ENCODE measurements at places on chromosomes 1 and 21.

DNA sequence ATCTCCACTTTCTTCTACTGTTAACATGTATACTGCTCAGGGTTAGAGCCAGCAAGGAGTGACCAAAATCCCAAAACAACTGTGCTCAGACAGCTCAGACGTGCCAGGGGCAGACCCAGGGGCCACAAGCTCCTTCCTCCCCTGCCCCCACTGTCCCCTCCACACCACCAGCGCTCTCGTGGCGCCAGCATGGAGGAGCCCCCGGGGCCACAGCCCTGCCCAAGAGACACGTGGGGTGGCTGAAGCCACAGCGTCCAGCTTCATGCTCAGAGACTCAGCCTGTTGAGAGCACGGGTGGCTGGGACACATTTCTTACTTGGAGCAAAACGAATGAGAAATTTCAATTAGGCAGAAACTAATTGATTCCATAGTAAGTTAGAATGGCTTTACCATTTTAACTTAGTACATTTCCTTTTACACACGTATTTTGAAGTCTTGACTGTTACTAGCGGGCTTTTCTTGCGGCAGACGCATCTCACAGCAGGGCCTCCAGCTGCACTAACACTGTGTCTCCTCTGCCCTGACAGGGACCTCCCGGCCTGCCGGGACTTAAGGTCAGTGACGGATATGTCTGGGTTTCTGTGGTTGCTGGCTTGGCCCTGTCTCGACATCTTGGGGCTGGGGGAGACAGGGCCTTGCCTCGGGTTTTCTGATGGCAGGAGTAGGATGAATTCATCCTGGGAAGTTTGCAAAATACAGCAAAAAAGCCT, 54.2 kb downstream of the SLC19A1 start:
- ATAC-seq, result peak; percentile 20

DNA sequence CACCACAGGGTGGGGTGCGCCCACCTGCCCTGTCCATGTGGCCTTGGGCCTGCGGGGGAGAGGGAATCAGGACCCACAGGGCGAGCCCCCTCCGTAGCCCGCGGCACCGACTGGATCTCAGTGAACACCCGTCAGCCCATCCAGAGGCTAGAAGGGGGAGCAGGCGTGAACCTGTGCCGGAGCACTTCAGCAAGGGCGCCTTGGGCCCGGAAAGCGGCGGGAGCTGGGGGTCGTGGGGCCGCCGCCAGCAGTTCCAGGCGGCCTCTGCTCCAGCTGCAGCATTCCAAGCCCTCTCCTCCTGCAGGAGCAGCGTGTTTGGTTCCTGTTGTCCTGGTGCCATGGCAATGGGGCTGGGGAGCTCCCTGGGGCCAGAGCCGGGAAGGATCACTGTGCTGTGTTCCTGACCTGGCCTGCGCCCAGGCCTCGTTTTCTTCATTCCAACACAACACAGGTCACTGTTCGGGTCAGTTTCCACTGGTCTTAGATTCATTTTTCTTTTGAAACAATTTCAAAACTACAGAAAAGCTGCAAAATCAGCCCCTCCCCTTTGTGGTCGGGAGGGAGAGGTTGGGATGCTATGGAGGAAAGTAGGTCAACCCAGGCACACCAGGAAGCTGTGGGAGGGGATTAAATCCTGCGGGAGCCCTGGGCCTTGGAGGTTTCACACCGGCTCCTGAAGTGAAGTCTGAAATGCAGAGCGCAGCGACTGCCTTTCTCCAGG, 18.8 kb downstream of the SLX9 start:
- peak; percentile 77 for ATAC-seq

DNA sequence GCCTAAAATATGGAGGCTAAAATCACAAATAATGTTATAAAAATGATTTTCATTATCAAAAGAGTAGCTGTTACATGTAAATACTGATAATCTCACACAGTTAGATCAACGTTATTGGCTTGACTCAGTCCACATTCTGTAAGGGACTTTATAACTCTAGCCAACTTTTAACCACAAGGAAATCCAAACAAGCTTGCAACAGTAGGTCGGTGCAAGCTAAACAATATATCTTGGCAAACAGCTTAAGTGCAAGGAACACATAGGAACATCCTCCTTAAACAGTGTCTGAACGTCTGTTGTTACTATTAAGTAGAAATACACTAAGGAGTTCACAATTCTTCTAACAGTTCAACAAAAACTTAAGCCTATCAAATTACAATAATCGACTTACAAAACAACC, 126.7 kb downstream of the EIF4G3 start:
- no peak for ATAC-seq

- ATAC-seq, result no peak
Observed at GRCh38 chr1:188735567-188735966, 1742.1 kb downstream of the BRINP3 start.

- no peak for ATAC-seq
Observed at GRCh38 chr1:200290010-200290685, 119.7 kb downstream of the ZNF281 start.

DNA sequence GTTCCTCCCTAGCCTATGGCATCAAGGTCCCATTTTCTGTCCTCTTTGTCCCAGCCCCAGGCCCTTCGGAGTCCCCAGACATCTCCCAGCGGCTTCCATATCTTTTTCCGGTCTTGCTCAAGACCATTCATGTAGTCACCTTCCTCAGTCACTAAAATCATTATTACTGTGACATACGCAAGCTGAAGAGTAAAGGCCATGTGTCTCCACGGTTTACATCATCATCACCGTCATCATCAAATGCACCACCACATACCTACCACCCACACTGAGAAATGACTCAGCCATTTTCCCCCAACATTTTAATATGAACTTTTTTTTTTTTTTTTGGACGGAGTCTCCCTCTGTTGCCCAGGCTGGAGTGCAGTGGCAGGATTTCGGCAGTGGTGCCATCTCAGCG, 43.4 kb downstream of the FHAD1 start:
- ATAC-seq, result peak; percentile 18

DNA sequence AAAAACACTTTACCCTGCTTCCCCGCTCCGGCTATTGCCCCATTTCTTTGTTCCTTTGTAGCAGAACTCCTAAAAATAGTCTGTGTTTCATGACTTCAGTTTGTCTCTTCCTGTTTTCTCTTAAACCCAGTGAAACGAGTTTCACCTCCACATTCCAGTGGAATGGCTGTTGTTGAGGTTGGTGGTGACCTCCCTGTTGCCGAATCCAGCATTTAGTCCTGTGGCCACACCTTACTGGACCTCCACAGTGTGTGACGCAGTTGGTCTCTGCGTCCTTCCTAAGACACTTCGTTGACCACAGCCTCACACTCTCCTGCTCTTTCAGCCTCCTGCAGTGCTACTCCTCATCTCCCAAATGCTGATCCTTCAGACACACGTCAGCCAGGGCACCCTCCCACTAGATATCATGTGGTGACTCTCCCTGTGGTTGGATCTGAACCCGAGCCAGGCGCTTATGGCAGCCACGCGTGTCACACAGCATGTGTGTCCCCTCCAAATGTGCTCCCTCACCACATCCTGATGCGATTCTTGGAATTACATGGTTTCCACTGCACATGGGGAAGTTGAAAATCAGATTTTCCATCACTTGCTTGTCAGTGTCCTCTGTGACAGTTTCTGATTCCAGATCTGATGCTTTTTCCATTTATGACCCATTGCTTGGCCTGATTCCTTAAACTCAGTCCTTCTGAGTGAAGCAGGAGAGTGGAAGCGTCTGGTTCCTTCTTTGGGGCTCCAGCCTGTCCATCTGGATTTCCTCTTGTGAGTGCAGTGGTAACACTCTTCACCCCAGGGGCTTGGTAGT, 99.1 kb upstream of the ARTN start:
- no peak for ATAC-seq

DNA sequence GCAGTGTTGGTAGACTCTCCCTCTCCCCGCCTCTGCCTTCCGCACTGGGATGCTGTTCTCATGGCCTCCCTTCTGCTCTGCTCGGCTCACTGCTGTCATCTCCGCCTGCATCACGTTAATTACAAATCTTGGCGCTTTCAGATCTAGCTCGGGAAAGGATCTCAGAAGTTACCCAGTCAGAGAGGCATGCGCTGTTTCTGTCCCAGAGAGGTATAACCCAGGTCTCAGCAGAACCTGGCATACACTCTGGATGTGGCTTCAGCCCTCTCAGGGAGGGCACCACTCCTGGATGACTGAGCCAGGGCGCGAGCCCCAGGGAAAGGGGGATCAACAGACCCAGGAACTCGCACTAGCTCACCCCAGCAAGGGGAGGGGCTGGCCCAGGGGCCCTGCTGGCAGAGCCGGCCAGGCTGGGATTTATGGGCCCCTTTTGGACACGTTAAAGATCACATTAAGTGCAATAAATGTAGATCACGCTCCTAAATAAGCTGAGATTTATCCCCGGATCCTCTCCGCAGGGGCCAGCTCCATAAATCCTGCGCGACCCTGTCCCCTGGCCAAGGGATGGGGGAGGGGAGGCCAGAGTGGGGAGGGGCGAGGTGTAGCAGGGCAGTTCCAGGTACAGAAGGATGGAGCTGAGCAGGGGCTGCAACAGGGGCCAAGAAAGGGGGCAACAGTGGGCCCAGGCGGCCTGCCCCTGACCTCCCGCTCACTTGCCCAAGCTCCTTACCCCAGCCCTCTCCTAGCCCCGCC, 101.3 kb upstream of the ZBTB40 start:
- ATAC-seq, result peak; percentile 44

- ATAC-seq, result no peak
Observed at GRCh38 chr21:41966041-41966833, 12.4 kb upstream of the C2CD2 start.

- no peak for ATAC-seq
Observed at GRCh38 chr1:58003059-58003458, 543.5 kb downstream of the OMA1 start.

DNA sequence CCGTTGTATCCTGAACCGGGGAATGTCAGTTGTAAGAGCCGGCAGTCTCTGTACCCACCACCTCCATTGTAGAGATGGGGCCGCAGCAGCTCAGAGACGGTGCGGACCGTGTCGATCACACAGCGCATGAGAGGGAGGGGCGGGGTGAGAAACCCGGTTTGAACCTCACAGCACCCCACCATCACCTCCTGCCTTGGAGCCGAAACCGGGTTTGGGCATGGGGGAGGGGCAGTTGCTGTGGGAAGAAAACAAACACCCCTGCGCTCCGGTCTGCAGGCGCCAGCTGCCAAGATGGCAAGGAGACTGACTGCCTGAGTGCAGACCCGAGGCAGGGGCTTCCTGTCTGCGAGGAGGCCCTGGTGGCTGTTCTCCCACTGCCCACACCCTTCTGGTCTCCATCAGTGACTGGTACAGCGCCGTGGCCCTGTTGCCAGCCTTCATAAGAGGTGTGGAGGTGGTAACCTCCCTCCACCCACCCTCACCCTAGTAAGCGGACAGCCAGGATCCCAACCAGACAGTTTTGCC, 69.2 kb upstream of the SSBP3 start:
- ATAC-seq, result no peak

- ATAC-seq, result no peak
Observed at GRCh38 chr1:219427403-219427802, 185.5 kb downstream of the ZC3H11B start.

DNA sequence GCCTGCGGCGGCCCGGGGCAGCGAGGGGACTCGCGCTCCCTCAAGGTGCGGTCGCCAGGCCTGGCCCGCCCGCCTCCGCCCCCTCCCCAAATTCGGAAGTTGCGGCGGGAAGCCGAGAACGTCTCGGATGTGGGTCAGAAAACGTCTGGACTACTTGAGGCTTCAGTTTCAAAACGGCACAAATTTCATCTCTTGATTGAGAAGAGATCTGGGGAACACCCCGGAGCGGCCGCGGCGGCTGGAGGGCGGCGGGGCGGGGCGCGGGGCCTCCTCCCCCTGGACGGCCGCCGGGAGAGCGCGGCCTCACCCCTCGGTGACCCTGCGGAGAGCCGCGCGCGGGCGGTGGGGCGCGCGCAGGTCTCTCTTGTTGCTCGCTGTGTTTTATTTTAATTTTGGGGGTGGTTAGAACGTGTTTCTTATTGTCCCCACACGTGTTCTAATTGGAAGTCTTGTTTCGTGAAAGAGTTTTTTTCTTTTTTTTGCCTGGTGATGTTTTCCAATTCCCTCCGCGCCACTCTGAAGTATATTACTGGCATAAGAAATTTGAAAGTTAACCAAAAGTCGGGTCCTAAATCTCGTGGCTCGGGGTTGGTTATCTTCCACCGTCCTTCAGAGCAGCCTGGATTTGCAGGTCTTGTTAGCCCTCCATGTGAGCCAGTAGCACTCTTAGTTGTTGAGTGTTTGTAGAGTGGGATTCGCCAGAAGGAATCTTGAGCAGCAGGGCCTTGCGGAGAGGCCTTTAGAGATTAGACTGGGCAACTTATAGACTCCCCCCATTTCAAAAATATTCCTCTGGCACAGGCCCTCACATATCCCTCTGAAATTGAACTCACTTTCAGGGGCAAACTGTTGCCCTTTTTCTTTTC, 749 bp downstream of the PCBP3 start:
- ATAC-seq, result no peak

- ATAC-seq, result no peak
Observed at GRCh38 chr1:152220166-152221163, 3.5 kb downstream of the HRNR start.

GRCh38 chr1:7405844-7406500, 365.1 kb upstream of the VAMP3 start:
- ATAC-seq, result no peak

GRCh38 chr1:87979079-87979478, 650.4 kb downstream of the LMO4 start:
- ATAC-seq, result no peak

- no peak for ATAC-seq
Observed at GRCh38 chr1:179217943-179218507, 11.5 kb downstream of the ABL2 start.

GRCh38 chr1:107689159-107689558, 275.8 kb downstream of the VAV3 start:
- ATAC-seq, result peak; percentile 29

DNA sequence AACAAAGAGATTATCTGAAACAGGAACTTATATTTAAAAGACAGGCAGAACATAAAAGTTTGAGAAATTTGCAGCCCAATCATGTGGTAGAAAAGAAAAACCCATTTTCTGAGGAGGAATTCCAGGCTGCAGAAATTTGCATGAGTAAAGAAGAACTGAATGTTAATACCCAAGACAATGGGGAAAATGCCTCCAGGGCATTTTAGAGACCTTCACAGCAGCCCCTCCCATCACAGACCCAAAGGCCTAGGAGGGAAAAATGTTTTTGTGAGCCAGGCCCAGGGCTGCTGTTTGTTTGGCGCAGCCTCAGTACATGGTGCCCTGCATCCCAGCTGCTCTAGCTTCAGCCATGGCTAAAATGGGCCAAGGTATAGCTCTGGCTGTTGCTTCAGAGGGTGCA, 554.3 kb upstream of the CHRM3 start:
- ATAC-seq, result no peak

- no peak for ATAC-seq
Observed at GRCh38 chr1:48552420-48552819, 80.4 kb upstream of the SPATA6 start.

- no peak for ATAC-seq
Observed at GRCh38 chr1:42096554-42096953, 56.7 kb upstream of the GUCA2B start.

DNA sequence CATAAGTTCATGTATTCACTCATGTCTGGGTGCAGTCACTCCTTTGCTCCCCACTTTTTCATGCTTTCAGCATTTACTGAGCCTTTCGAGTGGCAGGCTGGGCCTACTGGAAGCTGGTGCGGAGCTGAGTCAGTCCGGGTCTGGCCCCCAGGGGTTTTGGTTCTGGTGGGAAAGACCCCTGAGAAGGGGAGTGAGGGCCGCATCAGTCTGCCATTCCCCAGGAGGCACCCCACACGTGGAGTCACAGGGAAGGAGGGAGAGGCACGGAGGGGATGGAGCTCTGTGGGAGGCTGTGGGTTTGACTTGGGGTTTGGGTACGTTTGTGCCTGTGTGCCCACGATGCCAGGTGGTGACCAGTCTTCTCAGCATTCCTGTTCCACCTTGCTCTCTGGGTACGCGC, 87.9 kb downstream of the PTPRU start:
- no peak for ATAC-seq
